Fibroblast of pulmonary artery (primary cell): ENCODE measurements at places on chromosomes 5 and 9.
A peak's percentile ranks its signal among the peaks of the same experiment; 100 is the strongest.

DNA sequence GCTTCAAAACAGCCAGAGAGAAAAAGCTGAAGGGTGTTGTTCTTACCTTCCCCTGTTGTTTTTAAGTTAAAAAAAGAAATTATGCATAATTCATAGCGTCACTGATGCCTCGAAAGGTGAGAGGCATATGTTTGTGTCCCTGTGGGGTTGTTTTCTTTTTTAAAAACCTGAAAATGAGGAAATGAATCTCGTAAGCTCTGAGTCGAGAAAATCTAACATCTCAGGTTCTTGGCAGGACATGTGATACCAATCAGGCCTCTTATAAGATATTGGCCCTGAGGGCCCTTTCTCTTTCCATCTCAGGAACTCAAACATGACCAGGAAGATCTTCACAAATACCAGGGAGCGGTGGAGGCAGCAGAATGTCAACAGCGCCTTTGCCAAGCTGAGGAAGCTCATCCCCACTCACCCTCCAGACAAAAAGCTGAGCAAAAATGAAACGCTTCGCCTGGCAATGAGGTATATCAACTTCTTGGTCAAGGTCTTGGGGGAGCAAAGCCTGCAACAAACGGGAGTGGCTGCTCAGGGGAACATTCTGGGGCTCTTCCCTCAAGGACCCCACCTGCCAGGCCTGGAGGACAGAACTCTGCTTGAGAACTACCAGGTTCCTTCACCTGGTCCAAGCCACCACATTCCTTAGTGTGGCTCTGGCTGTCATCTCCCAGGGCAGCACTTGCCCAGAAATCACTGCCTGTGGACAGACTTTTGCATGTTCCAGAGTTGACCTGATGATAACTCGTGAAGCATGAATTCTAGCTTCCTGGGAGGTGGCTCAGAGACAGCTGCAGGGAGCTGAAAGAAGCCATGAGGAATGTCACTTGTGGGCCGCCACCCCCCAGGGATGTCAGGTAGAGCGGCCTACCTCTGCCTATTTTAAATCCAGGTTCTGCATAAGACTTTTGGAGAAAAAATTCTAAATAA lies at the start of gene TAL2:
TAL2 (plus strand) TSS at position 274 of the 921 bp plus-strand sequence; CDS start at position 314, 40 bp downstream.
- no peak for DNase-seq

GRCh38 chr5:172740428-172741205 lies 30.4 kb downstream of the DUSP1 start:
- peak; percentile 93 for DNase-seq

- DNase-seq, result no peak
Measured at GRCh38 chr5:16134204-16134603, 45.4 kb downstream of the MARCHF11 start.

GRCh38 chr5:7629561-7629960 lies 221.4 kb downstream of the CFAP90 start:
- DNase-seq, result no peak

- no peak for DNase-seq
Measured at GRCh38 chr9:33065157-33066076, 11.1 kb downstream of the SMU1 start.

- peak; percentile 86 for DNase-seq
Measured at GRCh38 chr5:36570301-36571095, 35.9 kb upstream of the SLC1A3 start.

DNA sequence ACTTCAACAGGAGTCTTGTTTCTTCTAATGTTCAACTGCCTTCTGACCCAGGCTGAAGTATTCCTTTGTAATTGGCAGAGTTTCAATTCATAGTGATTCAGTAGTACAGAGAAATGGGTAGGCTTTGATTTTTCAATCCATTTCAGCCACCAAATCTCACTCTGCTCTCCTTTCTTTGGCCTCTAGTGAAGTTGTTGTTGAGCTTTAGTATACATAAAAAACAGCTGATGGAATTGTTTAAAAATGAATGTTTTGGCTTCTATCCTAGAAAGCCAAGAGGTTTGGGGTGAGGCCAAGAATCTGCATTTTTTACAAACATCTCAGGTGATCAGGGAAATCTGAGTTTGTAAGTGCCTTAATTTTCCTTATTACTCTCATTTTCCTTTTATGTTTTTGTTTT lies 182.9 kb upstream of the MAP1B start:
- DNase-seq, result peak; percentile 52

- DNase-seq, result no peak
Measured at GRCh38 chr5:133466556-133467334, 145.6 kb downstream of the FSTL4 start.

- no peak for DNase-seq
Measured at GRCh38 chr5:6401410-6401809, 23.1 kb upstream of the MED10 start.

GRCh38 chr5:91381239-91381773 lies 1.8 kb downstream of the ARRDC3 start:
- DNase-seq, result no peak

DNA sequence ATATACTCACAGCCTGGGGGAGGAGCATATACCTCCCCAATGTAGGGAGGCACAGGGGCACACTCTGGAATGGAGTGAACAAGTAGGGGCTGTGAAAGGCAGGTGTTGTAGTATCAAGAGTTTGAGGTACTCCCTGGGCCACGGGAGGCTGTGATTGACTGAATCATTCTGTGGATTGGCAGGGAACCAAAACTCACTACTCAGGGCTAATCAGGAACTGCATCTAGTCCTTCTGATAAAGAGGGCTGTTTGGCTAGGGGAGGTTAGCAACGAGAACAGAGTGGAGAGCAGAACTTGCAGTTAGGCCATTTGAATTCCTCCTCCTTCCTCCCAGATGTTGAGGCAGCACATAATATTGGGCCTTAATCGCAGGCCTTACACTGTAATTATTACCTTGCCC lies 369.2 kb upstream of the MPDZ start:
- DNase-seq, result no peak

GRCh38 chr9:73173557-73174329 lies 22.1 kb downstream of the ANXA1 start:
- DNase-seq, result no peak

- no peak for DNase-seq
Measured at GRCh38 chr9:1216532-1216931, 166.4 kb downstream of the DMRT2 start.

DNA sequence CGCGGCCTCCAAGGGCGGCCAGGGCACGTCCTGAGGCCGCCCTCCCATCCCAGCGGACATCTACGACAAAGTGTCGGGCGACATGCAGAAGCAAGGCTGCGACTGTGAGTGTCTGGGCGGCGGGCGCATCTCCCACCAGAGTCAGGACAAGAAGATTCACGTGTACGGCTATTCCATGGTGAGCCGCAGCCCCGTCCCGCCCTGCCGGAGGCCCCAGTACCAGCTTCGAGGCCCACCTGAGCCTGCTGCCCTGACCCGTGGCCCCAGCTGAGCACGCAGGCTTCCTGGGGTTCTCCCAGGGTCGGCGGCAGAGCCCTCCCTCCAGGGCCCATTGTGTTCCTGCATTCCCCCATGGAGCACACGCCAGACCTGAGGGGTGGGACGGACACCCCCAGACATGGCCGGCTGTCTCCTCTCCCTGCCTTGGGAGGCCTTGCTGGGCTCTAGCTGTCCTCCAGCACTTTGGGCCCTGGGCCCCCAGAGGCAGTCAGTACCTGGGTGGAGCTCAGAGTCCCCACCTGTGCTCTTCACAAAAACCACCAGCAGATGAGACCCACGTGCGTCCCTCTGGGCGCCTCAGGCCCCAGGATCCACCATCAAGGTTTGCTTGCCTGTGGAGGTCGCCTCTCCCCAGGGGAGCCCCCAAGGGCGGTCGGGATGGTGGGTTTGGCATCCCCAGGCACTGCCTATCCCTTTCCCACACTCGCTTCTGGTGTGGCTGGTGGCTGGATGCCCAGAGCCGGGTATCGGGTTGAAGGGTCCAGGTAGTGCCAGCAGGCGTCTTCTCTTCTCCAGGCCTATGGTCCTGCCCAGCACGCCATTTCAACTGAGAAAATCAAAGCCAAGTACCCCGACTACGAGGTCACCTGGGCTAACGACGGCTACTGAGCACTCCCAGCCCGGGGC lies 1.0 kb downstream of the PHPT1 start:
- DNase-seq, result no peak

DNA sequence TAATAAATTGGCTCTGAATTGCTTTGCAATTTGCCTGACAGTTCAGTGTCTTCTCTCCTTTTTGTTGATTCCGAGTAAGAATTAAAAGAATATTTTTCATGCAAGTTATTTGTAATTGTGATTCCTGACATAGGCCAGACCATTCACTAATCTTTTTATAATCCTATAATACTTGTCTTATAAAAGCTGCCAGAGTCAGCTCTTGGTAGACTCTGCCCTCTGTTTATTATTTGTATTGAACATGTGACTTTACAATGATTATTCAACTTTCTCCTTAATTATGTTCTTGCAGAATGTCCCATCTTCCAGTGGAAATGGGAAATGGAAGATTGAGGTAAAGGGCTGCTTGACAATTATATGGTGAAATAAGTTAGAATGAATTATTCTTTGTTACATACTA lies 121.0 kb downstream of the SV2C start:
- DNase-seq, result no peak

GRCh38 chr5:157266286-157267007 lies 524 bp downstream of the CYFIP2 start:
- no peak for DNase-seq

DNA sequence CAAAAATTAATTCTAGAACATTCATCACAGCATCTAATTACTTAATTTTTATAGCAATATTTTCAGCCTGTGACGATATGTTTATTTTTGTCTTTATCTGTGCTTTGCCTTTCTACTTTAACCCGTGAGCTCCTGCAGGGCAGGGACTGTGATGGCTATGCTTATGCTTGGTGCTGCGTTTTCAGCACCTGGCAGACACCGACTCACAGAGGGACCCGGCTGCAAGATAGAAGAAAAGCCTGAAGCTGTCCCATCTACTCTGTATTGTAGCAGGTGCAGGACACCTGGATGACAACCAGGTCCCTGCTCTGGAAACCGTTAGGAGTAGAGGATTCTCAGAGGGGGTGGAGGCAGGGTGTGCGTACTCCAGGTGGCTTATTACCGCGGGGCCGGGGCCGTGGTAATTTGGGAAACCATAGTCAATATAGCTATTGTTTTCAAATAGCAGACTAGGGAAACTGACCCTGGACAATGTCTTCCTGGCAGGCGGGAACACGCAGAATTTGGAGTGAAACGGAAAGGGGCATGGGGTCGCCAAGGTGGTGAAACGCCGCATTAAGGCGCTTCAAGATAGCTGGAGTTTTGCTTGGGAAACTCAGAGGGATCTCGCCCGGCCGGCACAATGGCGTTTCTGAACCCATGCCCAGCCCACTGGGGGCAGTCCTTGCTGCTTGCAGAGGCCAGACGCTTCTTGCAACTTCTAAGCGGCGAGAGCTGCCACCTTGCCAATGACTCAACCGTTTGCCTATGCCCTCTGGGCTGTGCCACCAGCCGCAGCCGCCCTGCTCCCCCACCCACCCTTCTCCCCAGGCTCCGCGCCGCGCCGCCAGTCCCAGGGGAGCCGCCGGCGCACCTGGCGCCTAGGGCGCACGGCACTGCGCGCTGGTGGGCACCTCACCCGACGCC lies 140.1 kb upstream of the PALM2AKAP2 start:
- DNase-seq, result no peak

DNA sequence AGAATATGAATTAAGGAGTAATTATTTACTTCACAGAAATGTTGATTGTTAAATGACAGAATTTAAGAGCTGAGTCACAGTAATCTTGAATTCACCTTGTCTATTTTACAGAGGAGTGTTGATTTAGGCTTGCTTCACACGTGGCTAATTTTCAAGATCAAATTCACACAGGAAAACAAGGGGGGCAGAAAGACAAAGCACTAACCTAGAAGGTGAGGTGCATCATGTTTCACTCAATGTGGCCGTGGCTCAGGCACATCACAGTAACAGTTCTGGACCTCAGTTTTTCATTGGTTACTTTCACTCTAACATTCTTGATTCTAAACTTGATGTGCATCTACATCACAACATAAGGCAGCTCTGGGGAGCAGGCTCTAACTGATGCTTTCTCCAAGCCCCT lies 69.6 kb upstream of the GNAQ start:
- DNase-seq, result no peak

GRCh38 chr5:9545136-9545991 lies 511 bp downstream of the SEMA5A start:
- no peak for DNase-seq

DNA sequence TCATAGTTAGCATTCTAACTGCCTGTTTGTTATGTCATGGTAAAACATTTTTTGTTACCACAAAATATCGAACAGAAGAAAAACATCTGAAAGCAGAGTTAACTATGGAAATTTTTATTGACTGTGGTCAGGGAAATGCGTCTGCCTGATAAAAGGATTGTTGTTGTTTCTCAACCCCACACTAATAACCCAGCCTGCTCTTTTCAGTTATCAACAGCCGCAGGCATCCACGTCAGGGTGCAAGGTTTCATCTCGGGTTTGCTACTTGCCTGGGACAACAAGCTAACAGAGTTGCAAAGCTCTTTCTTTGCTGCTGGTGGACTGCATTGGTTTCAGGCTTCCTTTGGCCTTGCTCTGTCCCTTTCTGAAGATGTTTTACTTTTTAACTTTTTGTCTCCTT lies 969.2 kb downstream of the CDH18 start:
- no peak for DNase-seq

DNA sequence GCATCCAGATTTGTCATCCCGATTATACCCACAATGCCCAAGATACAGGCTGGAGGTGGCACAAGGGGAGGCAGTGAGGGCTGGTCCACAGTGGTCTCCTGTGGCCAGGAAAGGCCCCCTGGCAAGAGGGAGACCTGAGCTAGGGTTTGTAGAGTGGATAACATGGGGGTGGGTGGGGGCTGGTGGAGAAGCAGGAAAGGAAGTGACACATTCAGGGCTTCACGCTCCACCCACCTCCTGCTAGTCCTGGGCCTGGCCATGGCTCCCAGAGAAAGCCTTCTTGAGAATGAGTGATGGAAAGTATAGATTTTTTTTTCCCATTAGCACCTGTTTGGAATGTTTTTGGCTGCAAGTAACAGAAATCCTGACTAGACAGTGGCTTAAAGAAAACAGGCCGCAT lies 81.3 kb downstream of the ANKRD33B start:
- no peak for DNase-seq

DNA sequence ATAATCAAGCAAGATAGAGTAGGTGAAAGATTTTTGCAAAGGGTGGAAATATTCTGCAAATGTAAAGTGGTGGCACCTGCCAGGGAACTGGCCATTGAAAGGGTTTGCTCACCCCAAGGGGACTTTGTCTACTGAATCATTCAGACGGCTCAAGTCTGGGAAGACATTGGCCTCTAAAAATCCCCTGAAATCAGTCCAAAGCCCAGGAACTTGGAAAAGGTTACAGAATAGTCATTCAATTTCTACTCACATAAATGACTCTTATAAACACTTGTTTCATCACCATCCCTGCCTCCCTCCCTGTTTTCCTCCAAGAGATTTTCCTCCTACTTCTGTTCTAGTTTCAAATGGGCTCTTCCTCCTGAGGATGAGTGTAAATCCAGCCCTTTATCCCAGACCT lies 28.5 kb downstream of the ZNF366 start:
- DNase-seq, result no peak

DNA sequence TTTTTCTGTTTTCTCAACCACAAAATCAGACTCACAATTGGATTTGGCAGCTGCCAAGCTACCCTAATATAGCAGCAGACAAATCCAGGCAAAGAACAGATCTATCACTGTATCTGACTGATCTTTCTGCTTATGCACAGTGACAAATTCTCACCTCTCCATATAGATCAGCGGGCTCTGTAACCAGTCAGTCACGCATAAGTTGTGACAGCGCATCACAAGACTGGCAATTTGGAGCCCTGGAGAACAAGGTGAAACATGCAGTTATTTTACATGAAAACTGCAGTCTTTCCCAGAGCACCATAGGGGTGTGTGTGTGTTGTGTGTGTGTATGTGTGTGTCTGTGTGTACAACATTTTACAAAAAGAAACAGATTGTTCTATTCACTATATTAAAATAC lies 37.7 kb downstream of the RORB start:
- DNase-seq, result no peak

- DNase-seq, result no peak
Measured at GRCh38 chr5:169547508-169547907, 36.1 kb upstream of the SPDL1 start.
